Sciatic nerve (tissue), 2 donors: ENCODE measurements at places on chromosomes 3 and 15.
A peak's percentile ranks its signal among the peaks of the same experiment; 100 is the strongest.

GRCh38 chr3:126102530-126102951 lies 18.6 kb upstream of the SLC41A3 start:
- DNase-seq = no peak

DNA sequence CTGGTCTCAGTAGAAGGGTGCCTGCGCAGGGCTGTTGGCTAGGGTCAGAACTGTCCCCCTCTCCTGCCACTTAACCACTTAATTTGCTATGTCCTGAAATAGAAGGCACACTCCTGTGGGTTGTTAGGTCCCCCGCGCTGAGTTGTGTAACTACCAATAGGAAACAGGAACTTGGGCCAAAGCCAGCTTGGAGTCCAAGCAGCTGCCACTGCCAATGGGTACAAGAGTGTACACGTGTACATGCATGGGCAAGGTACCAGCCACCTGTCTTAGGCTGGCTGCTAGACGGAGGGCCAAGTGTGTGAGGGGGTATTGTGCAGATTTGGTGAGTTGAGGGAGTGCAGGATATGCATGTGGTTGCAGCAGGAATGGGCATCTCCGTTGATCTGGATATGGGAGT lies 29.7 kb upstream of the POLG start:
- no peak for DNase-seq

DNA sequence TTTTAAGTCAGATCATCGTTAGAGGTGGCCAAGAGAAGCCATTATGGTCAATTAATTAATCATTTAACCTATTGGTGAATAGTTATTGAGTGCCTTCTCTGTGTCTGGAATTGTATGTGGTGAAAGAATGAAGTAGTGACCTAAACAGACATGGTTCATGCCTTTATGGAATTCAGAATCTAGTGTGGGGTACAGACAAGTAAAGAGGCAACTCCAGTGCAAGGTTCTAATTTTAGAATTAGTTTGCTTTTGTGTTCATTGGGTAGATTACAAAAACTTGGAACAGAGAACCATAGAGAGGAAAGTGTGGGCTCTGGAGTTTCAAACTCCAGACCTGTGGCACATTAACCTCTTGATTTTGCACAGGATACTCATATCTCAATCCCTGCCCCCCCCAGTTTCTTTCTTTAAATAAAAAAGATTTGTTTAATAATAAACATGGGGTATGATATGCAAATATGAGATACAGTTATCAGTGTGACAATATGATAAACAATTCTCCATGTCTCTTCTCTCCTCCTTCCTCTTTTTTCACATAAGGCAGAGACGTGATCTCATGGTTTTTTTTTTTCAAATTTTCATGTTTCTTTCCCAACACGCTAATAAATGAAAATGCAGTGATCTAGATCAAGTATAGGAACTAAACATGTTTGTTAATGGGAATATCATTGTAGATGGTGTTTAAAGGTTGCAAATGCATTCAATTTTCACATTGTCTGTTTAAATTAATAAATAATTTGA lies 117.9 kb downstream of the MITF start:
- DNase-seq = no peak

GRCh38 chr15:75069301-75069925 lies 46.0 kb downstream of the PPCDC start:
- no peak for DNase-seq

GRCh38 chr3:169146179-169146665 lies 517.3 kb downstream of the MECOM start:
- peak; percentile 59 for DNase-seq
